ENCODE measurements at places on chromosomes 13 and 19.

GRCh38 chr13:49597043-49597641 lies 11.8 kb upstream of the RCBTB1 start:
- no peak for DNase-seq

DNA sequence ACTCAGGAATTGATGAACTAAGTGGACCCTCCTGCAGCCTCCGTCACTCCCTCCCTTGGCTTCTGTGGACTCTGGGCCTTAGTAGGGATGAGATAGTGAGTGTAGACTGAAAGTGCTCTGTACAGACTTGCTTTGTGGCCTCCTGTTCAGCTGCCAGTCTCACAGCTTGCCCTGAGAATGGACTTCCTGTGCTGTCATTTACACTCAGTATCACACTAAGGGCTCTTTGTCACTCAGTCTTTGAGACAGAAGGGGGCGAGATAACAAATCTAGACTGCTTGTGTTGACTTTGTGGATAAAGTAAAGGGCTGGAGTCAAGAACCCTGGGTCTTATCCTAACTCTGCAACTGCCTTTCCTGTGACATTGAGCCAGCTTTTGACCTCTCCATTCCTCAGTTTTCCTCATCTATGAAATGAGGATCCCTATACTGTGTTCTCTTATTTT lies 21.0 kb upstream of the SPRY2 start:
- no peak for DNase-seq

DNA sequence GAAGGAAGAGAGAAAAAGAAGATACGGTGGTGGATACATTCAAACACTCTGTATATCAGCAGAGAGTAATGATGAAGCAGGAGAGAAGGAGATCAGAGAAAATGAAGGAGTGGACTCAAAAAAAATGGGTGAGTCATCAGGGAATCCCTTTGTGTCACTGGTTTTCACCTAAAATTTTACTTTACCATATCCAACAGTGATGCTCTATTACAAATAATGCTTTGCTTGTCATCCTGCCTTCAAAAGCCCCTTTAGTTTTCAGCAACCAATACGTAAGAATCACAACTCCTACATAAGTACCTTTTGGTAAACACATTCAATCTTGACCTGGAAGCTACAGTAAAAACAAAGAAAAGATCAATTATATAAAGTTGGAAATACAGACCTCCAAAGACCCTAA lies 88.8 kb downstream of the ENOX1 start:
- DNase-seq, result no peak

DNA sequence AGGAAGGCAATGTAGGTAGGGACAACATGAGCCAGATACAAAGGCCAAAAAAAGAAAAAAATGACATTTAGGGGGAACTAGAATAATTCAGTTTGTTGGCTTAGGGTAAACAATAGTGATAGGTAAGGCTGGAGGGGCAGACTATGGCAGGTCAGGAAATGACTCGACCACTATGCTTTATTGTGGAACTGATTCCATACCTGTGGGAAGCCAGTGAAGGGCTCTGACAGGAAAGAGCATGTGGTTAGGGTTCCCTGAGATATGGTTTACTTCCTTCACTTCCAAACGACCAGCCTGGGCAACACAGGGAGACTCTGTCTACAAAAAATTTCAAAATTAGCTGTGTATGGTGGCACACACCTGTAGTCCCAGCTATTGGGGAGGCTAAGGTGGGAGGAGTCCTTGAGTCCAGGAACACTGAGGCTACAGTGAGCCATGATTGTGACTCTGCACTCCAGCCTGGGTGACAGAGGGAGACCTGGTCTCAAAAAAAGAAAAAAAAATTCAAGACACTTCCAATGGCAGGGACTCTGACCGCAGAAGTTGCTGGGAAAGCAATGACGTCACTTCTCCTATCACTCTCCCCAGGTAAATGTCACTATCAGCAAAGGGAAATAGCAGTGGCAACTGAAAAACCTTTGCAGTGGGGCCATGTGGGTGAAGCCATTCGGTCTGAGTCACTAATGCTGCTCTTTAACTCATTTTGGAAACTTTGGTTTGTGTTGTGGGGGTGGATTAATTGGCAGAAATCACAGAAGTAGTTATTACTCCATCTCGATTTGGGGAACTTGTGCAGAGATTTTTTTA lies 192.8 kb upstream of the TSC22D1 start:
- DNase-seq, result no peak

GRCh38 chr19:15324791-15325519 lies 7.4 kb downstream of the BRD4 start:
- no peak for DNase-seq

DNA sequence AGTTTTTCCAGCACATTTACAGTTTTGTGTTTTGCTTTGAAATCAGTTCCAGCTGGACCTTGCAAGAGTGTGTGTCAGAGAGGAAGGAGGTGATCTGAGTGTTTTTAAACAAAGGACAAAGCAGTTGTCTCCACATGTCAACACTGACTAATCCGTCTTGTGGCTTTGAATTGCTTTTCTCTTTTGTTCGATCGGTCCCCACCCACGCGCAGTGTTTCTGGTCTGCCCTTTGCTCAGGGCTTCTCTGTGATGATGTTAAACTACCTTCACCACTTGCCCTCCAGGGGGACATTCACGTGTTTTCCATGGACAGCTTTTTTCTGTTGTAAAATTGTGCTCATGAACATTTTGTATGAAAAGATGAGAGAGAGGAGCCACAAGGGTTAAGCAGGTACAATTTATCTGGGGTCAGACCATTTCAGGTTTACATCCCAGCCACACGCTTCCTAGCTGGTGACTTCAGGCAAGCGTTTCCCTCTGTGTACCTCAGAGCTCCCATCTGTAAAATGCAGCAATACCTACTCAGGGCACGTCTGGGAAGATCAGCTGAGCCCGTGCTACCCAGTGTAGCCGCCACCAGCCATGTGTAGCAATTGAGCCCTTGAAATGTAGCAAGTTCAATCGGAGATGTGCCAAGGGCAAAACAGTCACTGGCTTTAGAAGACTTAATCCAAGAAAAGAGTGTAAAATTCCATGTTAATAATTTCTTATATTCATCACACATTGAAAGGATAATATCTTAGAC lies 13.5 kb upstream of the PLA2G4C start:
- peak; percentile 33 for DNase-seq

GRCh38 chr19:1854039-1854541 lies 5.8 kb upstream of the REXO1 start:
- no peak for DNase-seq

DNA sequence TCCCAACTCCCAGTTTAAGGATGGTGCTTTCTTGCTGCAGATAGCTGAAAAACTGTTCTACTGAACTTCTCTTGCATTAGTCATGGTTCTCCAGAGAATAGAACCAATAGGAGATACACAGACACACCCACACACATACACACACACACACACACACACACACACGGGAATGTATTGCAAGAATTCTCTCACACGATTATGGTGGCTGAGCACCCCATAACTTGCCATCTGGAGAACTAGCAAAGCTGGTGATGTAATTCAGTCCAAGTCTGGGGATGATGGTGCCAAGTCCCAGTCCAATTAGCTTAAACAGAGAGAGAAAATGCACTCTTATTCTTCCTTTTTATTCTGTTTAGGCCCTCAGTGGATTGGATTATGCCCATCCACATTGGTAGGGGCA lies 643.9 kb downstream of the DIAPH3 start:
- no peak for DNase-seq

DNA sequence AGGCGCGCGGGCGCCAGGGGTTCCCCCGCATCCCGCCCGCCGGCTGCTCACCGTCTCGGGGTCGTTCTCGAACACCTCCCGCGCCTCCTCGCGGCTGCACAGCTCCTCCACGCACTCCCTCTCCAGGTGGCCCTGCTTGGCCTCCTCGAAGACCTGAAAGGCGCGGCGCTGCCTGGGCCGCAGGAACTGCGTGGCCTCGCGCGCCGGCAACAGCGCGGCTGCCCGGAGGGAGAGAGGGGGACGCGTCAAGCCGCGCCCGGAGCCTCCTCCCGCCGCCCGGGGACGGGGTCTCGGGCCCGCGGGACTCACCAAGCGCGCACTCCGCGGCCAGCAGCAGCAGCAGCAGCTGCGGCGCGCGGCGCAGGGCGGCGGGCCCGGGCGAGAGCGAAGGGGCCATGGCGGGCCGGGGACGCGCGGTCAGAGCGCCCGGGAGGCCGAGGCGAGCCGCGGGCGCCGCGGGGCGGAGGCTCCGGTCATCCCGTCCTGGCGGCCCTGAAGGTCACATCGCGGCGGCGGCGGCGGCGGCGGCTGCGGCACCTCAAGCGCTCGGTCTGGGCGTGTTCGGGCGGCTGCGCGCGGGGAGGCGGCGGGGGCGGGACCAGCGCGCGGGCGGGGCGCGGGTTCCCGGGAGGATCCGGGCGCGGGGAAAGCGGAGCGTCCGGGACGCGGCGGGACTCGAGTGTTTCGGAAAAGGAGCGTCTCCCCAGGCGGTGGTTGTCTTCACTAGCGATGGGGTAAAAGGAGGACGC lies at the start of gene GAS6:
Gene GAS6 (minus strand): TSS at position 553 of the 749 bp plus-strand sequence. CDS start 156 bp downstream, at position 397.
- DNase-seq, result no peak

GRCh38 chr19:19169236-19170052 lies 619 bp downstream of the MEF2B start:
- DNase-seq, result no peak

- no peak for DNase-seq
These were observed 10.9 kb upstream of the VWA8 start for GRCh38 chr13:41971848-41972247.

GRCh38 chr13:33918199-33918932 lies 100.4 kb downstream of the RFC3 start:
- DNase-seq, result peak; percentile 21

DNA sequence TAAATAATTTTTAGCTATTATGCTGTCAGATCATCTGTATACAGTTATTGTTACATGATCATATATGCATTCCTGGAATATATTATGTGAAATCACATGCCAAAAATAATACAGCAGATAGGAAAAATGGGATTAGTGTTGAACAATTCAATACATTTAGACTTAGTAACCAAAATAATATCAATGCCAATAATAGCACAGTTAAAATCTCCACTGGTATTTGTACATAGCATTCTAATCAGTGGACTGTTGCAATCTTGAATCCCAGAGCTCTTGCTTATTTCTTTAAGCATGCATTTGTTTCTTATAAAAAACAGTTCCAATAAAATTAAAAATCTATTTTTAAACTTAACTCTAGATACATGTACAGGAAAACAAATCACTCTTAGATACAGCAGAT lies 2772.2 kb downstream of the PCDH9 start:
- DNase-seq, result no peak

GRCh38 chr19:43901395-43902390 lies 33.4 kb downstream of the ZNF45 start:
- DNase-seq, result peak; percentile 89

GRCh38 chr19:42042455-42043170 lies 27.4 kb downstream of the GRIK5 start:
- no peak for DNase-seq

DNA sequence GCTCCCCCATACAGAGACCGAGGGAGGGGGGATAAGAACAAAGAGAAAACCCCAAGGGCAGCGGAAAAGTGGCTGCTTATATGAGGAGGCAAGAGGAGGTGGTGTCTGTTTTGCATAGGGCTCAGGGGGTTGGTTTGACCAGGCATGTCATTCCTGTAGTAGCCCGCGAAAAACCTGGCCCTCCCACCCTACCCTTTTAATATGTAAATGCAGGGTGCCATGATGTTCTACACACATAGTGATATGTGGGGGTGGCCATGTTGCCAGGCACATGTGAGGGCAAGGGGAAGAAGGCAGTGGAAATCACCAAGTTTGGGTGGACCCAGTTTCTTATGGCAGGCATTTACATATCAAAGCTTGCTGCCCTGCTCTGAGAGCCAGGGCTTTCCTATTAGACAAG lies 203.5 kb upstream of the UBL3 start:
- no peak for DNase-seq

DNA sequence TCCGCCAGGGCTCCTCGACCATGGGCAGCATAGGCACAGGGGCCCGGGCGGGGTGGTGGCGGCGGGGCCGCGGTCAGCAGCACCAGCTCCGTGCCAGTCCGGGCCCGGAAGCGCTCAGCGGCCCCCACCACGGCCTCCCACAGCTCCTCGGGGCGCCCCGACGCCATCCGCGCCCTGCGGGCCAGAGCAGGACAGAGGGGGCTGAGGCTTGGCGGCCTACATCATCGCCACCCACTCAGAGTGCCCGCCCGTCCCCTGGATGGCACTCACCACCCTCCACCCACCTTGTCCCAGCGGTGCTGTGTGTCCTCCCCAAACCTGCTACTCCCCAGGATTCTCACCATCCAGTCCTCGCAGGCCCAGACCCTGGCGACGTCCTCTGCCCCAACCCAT lies 4.0 kb downstream of the AKT1S1 start:
- DNase-seq, result no peak

DNA sequence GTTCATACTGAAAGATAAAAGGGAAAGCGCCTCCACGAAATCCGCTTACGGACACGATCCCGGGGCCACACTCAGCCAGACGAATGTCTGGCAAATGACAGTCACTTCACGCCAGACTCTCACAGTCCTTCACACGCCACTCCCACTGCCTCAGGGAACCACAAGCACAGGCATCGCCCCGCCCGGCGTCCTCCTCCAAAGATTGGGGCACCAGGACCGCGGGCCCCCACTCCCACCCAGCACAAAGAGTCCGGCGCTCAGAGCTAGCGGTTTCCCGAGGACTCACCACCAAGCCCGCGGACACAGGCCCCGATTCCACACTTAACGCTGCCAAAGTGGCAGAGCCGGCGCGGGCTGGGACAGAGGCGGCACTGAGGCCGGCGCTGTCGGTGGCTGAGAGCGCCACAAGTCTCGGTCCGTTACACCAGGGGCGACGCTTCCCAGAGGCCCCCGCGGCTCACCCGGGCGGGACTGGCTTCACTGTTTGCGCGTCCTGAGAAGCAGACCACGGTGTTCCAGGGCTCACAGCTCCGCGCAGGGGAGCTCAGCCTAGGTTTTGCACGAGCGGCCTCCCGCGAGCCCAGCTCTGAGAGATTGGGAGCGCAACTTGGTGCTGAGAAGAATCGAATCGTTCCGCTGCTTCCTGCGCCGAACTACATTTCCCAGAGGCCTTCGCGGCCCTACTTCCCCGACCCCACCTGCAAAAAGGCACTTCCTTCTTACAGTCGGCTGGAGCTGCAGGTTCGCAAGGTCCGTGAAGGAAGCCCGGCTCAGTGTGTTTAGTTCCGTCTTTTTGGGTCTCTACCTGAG lies at the start of gene ZNF569:
Gene ZNF569 (minus strand): TSS at position 647 of the 810 bp plus-strand sequence. CDS start 22,523 bp downstream, outside the sequence.
- peak; percentile 82 for DNase-seq

- DNase-seq, result no peak
These were observed 12.4 kb downstream of the TTC9B start for GRCh38 chr19:40205760-40206159.

GRCh38 chr19:23378948-23379347 lies 16.3 kb downstream of the ZNF91 start:
- DNase-seq, result no peak

- no peak for DNase-seq
These were observed 12.3 kb downstream of the ATP8B3 start for GRCh38 chr19:1799695-1800342.

GRCh38 chr13:73902296-73902695 lies 231.9 kb downstream of the KLF12 start:
- DNase-seq, result no peak

Data from kidney glomerular epithelial cell (primary cell).